ENCODE measurements at places on chromosomes 12 and 14.
A peak's percentile ranks its signal among the peaks of the same experiment; 100 is the strongest.

DNA sequence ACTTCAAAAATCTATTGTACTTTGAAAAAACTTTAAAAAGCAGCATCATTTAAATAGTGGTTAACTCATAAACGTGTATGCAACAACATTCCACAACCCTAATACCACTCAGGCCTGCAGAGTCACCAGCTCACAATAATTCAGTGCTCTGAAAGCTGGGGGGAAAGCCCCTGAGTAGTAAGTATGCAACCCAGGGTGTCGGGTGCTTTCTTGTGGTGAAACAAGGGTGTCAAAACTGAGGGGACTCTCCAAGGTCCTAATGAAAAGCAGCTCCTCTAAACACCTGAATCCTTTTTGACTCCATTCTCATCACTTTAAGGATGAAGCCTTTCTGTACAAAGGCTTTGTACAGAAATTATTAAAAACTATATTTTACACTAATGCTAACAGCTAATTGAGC, 33.7 kb downstream of the FGFR1OP2 start:
- no peak for DNase-seq

- DNase-seq, result no peak
Observed at GRCh38 chr14:88229428-88229827, 93.6 kb downstream of the KCNK10 start.

DNA sequence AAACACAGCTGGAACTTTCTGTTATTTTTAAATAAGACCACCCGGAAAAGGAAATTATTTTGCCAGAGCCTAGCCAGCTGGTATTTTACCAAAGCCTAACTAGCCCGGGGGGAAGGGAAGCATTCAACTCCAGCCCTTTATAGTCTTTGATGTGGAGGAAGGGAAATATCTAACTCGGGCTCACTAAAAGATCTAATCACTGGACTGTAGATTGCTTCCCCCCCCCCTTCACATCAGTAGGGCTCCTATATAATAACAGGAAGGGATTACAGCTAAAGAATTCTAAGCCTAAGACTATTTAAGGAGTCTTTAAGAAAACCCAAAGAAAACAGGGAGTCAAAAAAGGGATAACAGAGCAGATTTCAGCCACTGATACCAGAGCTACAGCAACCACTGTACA, 431.1 kb downstream of the KCNH5 start:
- DNase-seq, result no peak

- no peak for DNase-seq
Observed at GRCh38 chr12:26278266-26278665, 82.9 kb downstream of the SSPN start.

DNA sequence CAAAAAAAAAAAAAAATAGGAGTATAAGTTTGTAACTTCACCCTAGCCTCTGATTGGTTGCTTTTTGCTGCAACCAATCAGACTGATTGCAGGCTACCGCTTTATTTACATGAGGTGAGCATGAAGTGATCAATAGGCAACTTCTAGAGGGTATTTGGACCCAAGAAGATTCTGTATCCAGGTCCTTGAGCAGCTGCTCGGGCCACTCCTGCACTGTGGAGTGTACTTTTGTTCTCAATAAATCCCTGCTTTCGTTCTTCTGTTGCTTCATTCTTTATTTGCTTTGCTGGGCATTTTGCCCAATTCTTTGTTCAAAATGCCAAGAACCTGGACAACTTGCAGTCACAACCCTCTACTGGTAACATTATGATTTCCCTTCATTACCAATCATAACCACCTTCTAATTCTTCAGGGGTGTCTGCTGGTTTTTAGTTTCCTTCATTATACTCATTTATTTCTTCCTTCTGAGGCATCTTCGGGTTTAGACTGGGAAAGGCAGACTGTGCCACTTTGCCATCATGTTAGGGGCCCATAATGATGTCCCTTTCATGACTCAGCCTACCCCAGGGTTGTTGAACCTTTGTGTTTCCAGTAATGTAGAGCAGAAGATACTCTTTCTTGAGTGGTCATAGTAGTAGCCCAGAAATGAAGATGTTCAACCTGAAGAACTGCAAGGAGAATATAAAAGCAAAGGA, 43.4 kb upstream of the LIMA1 start:
- DNase-seq, result peak; percentile 2

GRCh38 chr12:14612898-14613445, 45.3 kb upstream of the PLBD1 start:
- DNase-seq, result peak; percentile 53

- DNase-seq, result peak; percentile 87
Observed at GRCh38 chr12:57896434-57897201, 44.7 kb upstream of the ATP23 start.

- DNase-seq, result peak; percentile 27
Observed at GRCh38 chr14:42854061-42854460, 1247.4 kb downstream of the LRFN5 start.

DNA sequence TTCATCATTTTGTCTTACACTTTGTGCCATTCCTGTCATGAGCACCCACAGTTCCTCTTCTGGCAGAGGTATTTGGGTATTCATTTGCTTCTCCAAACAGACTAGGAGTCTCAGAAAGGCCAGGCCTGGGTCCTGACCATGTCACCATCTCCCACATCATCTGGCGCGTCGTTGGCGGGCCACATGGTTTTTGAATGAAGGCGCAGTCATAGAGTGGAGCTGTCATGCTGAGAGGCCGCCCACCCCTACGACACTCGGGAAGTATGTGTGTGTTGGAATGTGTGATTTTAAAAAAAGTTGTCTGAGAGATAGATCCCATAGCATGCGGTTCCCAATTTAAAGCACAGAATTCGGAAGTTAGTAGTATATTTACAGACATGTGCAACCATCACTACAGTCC, 15.6 kb upstream of the TTC7B start:
- DNase-seq, result no peak

DNA sequence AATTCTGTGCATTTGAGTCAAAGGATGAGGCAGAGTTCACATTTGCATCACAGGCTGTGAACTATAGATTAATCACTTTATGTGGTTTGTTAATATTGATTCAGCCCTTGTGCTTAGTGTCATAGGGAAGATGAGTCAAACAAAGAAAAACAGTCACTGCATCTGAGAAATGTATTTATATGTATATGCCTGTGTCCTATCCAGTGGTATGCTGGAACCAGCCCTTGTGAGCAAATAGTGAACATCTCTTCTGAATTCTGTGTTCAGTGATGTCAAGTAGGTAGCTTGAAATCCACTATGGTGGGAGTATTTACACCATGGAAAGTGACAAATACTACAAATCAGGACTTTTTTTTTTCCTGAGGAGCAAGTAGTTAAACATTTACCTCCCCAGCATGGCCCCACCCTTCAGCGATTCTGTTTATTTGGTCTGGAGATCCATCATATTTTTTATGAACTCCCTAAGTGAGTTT, 128.5 kb downstream of the HMGA2 start:
- no peak for DNase-seq

DNA sequence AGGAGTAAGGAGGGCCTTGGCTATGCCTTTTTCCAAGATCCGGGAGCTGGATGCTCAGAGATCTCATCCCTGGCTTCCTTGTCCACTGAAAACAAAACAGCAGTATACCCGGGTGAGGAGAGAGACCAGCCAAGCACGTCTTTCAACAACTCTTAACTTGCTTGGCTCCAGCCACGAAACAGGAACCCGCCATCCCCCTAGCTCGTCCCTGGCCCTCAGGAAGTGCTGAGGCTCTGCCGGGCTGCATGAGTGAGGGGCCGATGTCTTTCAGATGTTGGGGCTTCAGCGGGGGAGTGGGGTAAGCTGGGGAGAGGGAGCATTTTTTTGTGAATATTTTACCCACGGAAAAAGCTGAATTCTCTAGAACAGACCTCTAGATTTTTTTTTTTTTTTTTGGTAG, 231.1 kb downstream of the CACNA1C start:
- DNase-seq, result no peak

DNA sequence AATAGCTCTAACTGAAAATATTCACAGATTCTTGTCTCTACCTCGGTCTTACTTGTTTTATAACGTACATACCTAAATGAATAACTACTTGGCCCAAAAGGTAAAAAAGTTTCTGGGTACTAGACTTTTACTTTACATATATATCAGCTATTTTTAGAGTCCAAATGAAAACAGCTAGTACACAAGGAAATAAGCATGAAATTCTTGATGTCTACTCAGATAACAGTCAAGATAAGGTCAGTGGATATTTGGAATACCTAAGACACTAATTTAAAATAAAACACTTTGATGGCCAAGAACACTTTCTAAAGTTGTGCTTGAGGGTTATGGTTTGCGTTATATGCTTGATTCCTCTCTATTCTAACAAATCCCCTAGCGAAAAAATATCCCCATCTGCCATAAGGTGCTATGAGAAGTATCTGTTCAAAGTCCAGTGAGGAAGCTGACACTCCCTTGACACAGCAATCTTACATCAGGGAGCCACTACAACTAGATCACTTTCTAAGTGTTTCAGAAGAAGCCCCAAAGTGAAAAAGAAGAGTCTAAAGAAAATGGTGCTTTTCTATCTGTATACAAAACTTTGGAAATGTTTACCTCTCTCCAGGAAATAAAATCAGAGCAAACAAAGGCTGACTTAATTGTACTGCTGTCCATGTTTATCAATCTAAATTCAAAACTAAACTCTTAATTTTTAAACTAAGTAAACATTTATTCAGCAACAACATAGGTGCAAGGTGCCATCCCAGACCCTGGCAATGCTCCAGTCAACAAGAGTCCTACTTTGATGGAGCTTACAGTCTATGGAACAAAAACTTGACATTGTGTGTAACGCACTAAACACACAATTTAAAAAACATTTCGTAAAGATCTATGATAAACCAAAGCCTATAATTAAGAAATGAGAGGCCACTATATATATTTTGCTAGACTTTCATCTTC, 11.7 kb downstream of the PTPN21 start:
- DNase-seq, result no peak

DNA sequence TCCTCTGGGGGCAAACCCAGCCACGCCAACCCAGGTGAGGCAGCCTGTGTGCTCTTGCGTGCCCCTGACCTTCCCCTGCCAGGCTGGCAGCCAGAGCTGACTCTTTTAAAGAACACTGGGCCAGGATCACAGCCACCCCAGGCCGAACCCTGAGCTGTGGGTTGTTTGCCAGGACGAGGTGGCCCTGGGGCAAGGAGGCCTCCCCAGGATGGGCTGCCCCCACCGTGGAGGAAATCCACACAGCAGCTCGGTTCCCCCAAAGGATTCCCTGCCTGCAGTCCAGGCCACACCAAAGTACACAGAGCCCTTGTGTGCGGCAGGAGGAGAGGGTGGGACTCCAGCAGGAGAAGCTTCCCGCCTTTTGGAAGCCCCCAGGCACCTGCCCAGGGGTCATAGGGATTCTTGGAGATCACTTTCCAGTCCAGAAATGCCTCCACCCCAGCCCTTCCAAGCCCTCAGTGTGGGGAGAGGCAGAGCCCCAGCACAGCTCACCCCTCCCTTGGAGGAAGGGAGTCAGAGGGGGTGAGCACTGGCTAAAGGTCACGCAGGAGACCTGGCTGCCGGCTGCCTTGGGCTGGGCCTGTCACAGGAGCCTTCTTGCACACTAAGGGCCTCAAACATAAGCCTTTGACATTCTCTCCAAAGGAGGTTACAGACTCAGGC, 115.6 kb downstream of the CALM1 start:
- DNase-seq, result no peak

DNA sequence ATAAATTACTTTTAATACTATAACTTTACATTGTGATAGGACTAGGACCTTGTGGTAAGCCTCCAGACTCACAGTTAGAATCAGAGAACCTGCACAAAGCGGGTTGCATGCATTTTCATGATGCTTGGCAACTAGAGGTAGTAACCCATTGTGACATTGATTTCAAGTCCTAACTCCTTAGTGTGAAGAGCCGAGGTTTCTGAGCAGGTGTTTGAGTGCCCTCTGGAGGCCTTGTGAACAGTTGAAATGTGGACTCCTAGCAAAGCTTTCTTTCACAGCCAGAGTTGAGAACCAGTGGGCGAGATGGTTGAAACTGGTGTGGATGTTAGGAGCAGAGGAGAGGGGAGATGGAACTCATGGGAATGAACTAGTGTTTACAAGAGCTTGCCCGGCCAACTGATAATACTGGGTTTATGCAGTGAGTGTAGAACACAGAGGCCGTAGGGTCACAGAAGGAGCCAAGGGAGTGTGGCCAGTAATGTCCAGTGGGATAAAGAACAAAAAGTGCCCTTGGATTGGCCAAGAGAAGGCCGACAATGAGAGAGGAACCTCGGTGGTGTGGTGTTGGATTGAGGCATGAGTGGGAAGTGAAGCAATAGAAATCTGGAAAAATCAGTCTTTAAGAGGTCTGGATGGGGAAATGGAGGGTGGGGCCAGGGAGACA, 10.9 kb downstream of the ZNF664 start:
- DNase-seq, result peak; percentile 80

DNA sequence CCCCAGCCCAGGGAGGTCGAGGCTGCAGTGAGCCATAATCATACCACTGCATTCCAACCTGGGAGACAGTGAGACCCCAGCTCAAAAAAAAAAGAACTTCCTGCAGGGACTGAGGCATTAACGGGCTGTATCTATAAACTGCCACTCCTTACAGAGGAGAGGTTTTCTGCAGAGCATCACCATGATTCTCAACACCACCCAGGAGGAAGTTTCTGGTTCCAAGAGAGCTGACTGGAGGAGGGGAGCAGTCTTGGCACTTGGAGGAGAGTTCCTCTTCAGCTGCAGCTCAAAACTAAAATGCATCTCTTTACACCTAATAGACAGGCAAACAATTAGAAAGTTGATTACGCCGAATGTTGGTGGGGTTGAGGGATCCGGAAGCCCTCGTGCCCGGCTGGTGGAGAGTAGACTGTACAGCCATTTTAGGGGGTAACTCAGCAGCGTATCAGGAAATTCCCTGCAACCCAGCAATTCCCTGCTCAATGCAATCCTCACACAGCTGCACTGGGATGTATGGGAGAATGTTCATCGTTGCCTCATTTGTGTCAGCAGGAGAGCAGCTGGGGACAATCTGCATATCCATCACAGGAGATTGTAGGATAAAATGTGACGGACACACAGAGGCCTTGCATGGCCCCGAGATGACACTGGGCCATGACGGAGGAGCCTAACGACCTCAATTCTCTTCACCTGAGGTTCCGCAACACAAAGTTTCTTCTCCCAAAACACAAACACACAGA, 36.6 kb downstream of the ACTN1 start:
- DNase-seq, result no peak

GRCh38 chr12:130770413-130771028, 54.4 kb upstream of the RIMBP2 start:
- no peak for DNase-seq

DNA sequence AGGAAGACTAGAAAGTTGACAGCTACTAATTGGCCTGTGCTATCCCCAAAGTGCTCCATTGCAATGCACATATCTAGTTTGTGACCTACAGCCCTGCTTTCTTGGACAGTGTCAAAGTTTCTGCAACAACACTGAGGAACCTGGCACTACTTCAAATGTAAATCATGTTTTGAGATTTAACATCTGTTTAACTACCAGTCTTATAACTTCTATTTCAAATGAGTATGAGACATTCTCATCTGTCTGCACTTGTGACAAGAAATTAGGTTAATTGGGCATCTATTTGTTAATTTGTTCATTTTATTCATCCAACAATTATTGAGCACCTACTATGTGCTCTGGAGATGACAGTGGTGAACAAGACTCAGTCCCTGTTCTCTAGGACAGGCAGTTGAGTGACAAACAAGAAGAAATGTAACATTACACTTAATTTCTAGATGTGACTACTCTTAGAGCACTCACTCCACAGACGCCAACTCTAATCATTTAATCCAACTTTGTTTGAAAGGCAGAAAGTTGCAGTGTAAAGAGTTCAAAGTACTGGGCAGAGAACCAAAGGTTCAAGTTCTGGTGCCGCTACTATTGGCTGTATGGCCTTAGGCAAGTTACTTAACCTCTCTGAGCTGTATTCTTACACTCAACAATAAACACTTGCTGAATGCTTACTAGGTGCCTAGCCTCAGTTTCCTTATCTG, 74.8 kb downstream of the HECTD4 start:
- DNase-seq, result no peak

- no peak for DNase-seq
Observed at GRCh38 chr14:93054006-93054405, 61.7 kb downstream of the ITPK1 start.
